Activated T-helper 17 cell treated with anti-CD3 and anti-CD28 coated beads, Interleukin-2, amount 50 U/mL, for 72 hours (primary cell): ENCODE measurements at places on chromosomes 11 and 22. TPM values are rescaled to one million over a fixed set of nuclear protein-coding genes. Genes with fewer than 3 reads are reported as not detected.

- ATAC-seq = no peak
Measured at GRCh38 chr22:50141462-50141861, 29.1 kb upstream of the PANX2 start.

DNA sequence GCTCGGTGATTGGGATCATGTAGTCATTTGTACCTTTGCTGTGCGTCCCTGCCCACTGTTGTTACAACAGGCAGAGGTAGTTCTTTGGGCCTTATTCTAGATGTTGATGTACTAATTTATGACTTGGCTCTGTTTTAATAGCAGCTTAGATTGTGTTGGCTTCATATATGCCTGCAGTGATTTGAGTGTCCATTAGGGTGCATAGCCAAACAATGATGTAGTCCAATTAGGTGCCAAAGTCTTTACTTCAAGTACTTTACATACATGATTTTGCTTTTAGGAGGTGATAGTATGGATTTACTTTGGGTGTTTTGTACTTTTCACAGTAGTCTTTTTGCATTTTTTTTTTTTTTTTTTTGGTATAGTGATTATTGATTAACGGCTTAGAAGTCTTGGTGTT is 46.4 kb downstream of the PPP6R3 start:
- no peak for ATAC-seq

- no peak for ATAC-seq
Measured at GRCh38 chr11:56714206-56714605, 15.3 kb downstream of the OR9G1 start.

- ATAC-seq = peak; percentile 78
Measured at GRCh38 chr22:41939981-41940831, 6.7 kb downstream of the CENPM start.

GRCh38 chr11:15926071-15926470 is 430.3 kb downstream of the SOX6 start:
- no peak for ATAC-seq

DNA sequence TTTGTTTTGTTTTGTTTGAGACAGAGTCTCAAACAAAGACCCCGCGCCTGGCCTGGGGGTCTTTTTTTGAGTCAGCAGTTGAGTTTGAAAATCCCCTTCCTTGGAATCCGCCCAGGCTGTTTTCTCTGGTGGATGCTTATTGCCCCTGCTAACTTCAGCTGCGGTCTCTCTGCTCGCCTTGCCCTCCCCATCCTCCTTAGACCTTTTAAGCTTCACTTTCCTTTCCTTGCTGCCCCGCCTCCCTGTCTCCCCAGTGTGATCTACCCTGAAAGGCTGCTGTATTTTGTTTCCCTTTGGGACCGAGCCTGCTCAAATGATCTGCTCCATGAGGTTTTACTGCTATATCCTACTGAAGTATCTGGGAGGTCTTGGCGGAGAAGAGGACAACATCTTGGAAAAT is 2.5 kb downstream of the USP18 start:
- ATAC-seq = no peak

Gene BLID
- not detected for total RNA-seq

Gene HMOX1
- 3.5 TPM for total RNA-seq

Gene HSPB2
- not detected for total RNA-seq

Gene SYT13
- total RNA-seq = not detected

Gene APOBEC3G
- total RNA-seq = 72.6 TPM

Gene SNX15
- 13.5 TPM for total RNA-seq
